ENCODE measurements at places on chromosomes 12 and 14.

GRCh38 chr12:57087691-57088353 is 1.1 kb upstream of the NAB2 start:
- peak; percentile 21 for DNase-seq

GRCh38 chr14:74712499-74713394 is at the start of the genes AREL1 and FCF1:
TSS of gene AREL1 (minus strand) at chr14:74713080. CDS start at chr14:74685615, 27,465 bp downstream.
TSS of gene FCF1 (plus strand) at chr14:74713144. CDS start at chr14:74713198, 54 bp downstream.
- DNase-seq, result no peak

DNA sequence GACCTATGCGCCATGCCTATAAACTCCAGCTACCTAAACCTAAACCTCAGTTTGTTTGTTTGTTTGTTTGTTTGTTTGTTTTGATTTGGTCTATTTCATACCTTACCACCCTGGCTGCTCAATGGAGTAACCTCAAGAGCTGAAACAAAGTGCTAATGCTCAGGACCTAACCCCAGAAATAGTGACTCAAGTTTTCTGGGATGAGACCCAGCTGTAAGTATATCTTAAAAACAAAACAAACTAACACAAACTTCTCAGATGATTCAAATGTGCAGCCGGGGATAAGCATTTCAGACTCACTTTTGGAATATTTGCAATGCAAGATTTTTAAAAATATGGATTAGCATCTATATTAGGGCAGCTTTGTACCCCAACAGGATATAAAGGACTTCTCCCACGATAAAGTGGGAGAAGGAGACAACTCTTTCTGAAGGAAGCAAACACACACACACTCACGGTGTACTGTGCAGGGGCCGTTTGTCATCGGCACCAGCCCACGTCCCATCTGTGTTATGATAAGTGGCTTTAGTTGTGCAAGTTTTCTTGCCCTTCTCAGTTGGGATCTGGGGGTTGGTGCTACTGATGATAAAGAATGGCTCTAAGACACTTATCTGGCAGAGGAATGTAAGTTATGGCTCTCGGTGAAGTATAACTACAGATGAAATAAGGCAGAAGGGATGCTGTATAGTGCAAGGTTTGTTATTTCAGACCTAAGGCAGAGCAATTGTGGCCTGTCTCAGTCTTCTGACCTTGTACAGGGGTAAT is 516.7 kb upstream of the TMEM132C start:
- no peak for DNase-seq

DNA sequence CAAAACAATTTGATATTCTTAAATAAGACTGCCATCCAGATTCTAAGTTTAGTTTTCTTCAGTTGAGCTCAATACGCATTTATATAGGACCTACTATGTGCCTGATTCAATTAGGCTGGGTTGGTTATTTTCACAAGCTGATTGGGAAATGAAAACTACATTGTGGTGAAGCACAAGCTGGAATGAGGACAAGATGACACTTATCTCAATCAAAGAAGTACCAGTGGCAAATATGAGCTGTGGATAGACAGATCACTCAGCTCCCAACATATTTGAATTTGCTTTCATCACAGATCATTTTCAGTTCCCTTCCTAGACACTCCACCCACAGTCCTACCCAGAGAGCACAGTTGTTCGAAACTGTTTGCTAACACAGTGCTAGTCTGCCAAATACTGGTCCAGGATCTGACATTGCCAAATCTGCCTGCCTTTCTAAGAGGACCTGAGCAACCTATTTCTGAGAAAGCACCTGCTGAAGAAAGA is 74.7 kb downstream of the LLPH start:
- no peak for DNase-seq

DNA sequence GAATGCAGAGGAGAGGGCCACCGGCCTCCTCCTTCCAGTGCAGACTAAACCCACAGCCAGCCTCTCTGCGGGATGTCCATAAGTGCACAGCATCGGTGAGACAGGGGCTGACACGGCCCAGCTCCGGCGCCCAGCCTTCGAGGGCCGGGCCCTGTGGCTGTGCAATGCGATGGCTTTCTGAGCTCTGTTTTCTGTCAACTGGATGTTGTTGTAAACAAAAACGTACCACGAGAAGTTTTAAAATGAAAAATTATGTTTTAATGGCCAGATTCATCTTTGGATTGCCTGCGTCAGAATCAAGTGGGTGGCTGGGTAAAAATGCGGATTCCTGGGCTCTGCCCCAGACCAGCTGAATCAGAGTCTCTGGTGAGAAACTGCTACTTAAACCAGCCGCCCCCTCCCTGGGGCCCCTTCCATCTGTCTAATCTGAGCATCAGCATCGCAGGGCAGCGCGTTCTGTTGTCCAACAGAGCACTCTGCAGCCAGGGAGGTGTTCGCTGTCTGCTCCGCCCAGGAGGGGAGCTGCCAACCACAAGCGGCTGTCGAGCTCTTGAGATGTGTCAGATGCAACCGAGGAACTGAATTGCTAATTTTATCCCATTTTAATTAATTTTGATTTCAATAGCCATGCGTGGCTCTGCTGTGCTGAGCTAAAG is 133.4 kb downstream of the RFLNA start:
- DNase-seq, result no peak
